Brain pericyte (primary cell): ENCODE measurements at places on chromosomes 4 and X.

DNA sequence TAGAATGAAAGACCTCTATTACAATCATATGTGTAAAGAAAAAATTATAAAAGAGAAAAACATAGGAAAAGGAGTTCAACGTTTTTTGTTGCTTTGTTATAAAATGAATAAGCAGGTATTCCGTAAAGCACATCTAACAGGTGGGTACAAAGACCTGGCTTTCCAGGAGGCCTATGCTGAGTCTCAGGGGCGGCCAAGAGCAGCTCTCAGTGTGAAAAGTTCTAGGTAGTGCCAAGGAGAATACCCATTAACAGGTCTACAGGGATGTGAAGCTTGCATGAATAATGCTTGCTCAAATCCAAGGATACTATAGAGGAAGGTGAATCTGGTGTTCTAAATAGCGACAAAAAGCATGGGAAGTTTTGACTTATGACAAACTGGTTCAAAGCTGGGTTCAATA is 944.4 kb downstream of the PDHA2 start:
- no peak for DNase-seq

- no peak for DNase-seq
Observed at GRCh38 chrX:141936080-141936479, 32.4 kb downstream of the MAGEC1 start.

DNA sequence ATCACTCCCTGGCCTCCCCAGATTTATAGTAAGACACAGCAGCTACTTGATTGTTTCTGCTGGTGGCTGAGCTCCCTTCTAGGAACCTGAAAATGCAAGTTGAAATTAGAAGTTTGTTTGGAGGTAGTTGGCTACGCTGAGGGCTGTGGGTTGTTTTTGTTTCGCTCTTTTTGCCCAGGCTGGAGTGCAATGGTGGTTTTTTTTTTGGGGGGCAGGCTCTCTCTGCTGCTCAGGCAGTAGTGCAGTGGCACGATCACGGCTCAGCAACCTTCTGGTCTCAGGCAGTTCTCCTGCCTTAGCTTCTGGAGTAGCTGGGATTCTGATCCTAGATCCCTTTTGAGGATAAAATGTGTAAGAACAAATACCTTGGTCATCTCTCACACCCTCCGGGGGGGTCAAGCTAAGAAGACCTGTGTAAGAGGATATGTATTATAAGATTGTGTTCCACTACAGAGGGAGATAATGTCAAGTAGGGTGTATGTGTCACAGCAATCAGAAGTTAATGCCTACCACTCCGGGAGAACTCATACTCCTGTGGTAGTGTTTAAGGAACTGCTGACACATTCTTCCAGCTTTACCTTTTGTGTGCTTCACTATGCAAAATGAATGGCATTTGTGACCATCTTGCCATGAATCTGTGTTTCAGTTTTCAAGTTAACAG is 9.7 kb downstream of the JADE1 start:
- DNase-seq = no peak

GRCh38 chr4:76035799-76036380 is at the start of gene CXCL11:
Gene CXCL11, minus strand, starts transcription at chr4:76036070. Its CDS starts 83 bp downstream, at chr4:76035987.
- DNase-seq = no peak

GRCh38 chr4:1779588-1780382 is 13.3 kb upstream of the FGFR3 start:
- DNase-seq = no peak

GRCh38 chr4:89300060-89300459 is 7.5 kb downstream of the GPRIN3 start:
- DNase-seq = no peak

- no peak for DNase-seq
Observed at GRCh38 chrX:50456712-50457484, 13.7 kb downstream of the DGKK start.

DNA sequence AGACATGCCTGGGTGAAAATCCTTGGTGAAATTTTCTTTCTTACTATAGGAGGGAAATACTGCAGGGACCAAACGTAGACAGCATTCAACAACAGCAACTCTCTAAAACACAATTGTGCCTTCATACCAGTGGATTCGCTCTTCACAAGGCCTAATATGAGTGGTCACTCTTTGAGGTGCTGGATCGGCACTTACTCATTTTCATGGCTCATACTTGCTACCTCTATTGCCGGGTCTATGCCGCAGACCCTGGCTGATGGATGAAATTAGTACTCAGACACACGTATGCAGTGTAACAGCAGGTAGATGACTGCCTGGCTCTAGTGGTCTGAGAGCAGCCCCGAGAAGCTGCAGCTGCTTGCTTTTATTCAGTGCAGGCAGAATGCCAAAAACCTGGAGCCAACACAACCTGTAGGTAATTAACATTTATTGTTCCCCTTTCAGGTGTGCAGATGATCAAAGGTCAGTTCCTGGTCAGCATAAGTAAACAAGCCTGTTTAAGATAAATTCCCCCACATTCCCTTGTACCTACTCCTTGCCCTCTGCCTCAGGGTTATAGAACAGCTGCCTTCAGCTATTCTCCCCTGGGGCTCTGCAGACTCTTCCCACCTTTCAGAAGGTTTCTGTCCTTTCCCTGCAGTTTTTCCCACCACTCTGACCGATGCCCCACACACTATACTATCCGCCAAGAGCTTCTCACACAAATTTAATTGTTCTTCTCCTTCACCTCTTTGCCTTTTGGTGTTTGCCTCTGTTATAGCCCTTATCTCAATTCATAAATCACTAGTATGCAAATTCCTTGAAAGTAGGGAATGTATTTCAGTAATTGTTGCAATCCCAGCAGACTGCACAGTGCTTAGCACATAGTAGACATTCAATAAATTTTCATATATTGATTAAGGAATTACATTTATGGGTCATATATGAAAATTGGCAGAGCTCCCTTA is 210.0 kb downstream of the SPANXN3 start:
- DNase-seq = no peak

GRCh38 chr4:14868426-14869395 is 133.6 kb upstream of the CPEB2 start:
- no peak for DNase-seq

DNA sequence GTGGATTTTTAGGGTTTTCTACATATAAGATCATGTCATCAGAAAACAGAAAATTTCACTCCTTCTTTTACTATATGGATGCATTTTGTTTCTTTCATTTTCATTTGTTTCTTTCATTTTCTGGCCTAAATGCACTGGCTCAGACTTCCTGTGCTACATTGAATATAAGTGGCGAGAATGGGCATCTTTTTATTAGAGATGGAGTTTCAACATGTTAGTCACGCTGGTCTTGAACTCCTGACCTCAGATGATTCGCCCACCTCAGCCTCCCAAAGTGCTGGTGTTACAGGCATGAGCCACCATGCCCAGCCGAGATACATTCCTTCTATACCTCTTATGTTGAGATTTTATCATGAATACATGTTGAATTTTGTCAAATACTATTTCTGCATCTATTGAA is 61.8 kb downstream of the BRWD3 start:
- no peak for DNase-seq

GRCh38 chr4:108559068-108559793 is 61.1 kb upstream of the RPL34 start:
- no peak for DNase-seq

DNA sequence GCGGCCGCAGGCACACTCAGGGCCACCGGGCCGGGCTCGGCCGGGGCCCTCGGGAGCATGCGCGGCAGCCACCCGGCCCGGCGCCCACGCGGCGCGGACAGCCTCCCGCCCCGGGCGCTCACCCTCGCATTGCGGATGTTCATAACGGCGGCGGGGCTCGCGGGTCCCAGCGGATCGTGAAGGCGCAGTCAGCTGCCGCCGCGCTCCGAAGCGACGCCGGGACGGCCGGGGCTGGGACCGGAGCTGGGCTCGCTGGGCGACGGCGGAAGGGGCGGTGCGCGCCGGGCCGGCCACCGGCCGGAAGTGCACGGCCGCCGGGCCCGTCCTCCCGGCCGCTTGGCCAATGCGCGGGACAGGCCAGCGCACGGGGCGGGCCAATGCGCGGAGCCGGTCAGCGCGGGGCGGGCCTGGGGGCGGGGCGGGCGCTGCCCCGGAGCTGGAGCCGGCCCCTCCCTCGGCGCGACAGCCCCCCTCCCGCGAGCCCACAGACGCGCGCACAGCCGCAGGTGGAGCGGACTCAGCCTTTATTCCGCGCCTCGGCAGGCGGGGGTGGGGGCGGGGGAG is at the start of gene NAA10:
Gene NAA10 (minus strand): TSS at position 276 of the 564 bp plus-strand sequence. CDS start 133 bp downstream, at position 143.
- DNase-seq = no peak

DNA sequence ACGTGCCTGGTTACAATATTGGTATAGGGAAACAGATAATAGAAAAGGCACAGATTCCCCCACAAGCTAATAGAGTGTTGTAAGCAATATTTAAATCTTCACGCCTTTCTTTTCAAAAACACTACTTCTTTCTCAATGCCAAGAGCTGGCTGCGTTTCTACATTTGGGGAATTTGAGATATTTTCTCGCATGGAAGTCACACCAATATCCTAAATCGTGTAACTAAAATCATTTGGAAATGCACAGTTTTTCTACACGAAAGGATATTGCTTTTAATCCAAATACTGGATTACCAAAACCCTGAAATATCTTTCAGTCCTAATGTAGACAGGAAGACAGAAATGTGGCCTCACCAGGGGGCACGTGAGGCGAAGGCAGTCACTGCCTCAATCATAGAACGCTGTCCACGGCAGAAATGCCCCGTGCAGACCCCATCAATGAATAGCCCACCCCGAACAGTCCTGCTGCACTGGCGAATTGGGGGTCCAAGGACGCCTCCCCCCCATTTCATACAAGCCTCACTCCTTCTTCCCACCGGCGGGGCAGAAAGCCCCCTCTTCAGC is 106.6 kb downstream of the NSUN7 start:
- no peak for DNase-seq

GRCh38 chr4:47219586-47219985 is 188.2 kb downstream of the GABRB1 start:
- DNase-seq = no peak

DNA sequence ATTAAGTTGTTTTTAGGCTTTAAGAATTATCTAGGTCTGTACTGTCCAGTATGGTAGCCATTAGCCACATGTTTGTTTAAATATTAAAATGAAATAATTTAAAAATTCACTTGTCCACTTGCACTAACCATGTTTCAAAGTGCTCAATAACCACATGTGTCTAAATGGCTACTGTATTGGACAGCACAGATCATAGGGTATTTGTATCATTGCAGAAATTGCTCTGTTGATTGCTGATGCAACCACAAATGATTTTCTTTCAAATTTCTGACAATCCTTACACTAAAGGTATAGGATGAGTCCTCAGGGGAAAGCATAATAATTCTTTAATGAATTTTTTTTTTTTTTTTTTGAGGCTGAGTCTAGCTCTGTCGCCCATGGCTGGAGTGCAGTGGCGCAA is 84.9 kb downstream of the KDM6A start:
- DNase-seq = no peak

DNA sequence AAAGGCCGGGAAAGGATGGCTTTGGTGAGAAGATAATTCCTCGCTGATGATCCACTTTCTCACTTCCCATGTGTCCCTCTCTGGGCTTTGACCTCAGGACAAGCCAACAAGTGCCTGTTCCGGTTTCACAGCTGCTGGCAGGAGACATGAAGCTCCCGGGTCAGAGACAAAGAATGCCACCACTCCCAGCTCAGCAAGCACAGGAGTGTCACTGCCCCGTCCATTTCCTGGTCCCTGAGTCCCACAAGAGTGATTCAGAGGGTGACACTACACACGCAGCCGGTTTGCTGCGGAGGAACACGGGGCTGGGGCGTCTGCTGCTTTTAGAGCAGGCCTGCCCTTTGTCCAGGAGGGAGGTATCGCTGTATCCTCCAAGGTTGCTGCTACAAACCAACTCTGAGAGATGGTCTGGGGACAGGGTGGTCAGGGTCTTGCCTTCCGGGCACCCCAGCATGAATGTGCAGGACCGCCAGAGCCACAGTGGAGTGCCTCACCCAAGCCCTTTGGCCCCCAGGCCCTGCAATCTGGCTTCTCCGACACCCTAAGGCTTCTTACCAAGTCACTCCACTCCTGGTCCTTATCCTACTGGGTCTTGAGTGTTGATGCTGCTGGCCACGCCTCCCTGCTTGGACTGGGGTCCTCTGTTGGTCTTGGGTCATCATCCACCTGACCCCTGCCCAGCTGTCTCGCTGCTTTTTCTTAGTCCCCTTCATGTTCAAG is 49.5 kb downstream of the CPZ start:
- DNase-seq = no peak

GRCh38 chr4:17447675-17448298 is 64.1 kb downstream of the QDPR start:
- DNase-seq = peak; percentile 22

GRCh38 chrX:93422693-93423092 is 250.7 kb downstream of the NAP1L3 start:
- no peak for DNase-seq

DNA sequence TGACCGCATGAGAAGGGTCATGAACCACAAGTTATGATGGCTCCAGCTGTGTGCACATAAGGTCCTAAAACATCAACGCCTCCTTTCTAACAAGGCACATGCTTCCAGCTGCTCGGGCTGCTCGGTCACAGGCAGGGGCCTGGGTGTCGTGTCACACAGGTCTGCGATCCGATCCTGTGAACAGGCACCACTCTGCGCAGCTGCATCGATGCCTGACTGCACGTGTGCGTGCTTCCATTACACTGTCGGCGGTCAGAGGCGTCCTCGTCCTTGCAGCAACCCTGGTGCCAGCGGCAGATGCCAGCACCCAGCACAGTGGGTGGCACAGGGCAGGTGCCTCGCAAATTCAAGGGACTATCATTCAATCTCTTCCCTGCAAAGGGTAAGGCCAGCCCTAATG is 23.9 kb downstream of the ZFYVE28 start:
- no peak for DNase-seq

GRCh38 chrX:152575331-152575730 is 62.4 kb upstream of the GABRQ start:
- no peak for DNase-seq

GRCh38 chrX:150150076-150150779 is 211.9 kb upstream of the EOLA2 start:
- DNase-seq = no peak

DNA sequence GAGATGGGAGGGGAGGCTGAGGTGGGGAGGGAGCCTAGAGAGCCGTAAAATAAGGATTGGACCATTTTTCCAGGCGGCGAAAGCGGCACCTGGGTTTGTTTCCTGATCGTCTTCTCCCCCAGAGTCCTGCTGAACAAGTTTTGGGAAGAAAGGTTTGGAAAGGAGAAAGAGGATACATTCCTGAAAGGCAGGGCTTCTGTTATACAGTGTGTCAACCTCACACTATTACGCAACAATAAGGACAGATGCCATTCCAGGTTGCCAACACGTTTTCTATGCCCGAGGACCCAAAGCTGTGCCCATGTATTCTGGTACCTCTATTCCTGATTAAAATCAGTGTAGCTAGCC is 658 bp downstream of the SCOC start:
- DNase-seq = no peak

GRCh38 chrX:38271154-38271716 is 50.6 kb upstream of the SRPX start:
- DNase-seq = no peak

DNA sequence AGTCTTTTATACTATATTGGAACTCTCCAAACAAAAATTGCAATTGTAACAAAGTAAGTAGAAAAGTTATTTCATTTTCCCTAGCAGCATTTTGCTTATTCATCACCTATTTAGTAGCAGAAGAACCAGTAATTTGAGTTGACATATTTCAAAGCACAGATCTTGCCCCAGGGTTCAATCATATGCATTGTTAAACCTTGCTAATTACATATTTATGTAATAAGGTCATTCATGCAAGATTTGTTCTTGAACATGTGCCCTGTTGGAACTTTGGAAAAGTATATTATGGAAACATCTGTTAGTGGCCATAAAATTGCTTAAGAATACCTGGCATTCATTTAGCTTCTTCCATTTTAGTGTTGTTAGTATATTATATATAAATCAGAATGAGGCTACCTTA is 191.7 kb downstream of the TLL1 start:
- DNase-seq = no peak

- DNase-seq = peak; percentile 52
Observed at GRCh38 chr4:160319221-160319867, 1216.5 kb downstream of the RAPGEF2 start.

- DNase-seq = no peak
Observed at GRCh38 chr4:138553001-138553845, 311.1 kb upstream of the SLC7A11 start.
